ENCODE measurements at places on chromosomes 4 and X.

DNA sequence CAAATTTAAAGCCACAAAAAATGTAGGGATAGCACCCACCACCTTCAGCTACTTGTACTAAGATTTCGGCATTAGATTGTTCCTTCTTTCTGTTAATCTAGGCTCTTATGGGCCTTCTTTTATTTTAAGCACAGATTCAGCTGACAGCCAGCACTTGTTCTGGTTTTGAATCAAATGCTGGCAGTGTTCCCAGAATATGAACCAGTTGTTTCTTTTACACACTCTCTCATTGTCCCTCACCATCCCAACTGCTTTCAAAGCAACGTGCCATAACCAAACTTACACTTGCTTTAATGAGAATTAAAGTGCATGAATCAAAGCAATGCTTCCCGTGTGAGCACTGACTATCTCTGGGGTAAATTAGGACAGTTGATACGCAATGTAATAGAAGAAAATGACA is 744.5 kb upstream of the FAM241A start:
- no peak for DNase-seq

DNA sequence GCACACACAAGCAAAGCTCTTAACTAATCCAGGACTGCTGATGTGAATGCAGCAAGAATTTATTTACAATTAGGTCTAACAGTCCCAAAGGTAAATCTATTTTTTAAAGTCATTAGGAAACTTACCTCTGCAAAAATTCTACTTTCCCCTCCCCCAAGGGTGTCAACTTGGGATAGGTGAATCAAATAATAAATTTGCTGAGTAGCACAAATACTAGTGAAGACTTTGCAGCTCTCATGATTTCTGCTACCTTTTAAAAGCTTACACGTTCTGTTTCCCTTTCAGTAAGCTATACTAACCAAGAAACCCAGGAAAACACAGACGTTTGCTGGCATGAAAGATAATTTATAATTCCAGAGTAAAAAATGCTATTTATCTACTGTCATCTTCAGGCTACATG is 296.6 kb upstream of the SLC7A11 start:
- no peak for DNase-seq

GRCh38 chrX:13893826-13894225 is 76.9 kb upstream of the GPM6B start:
- DNase-seq = no peak

DNA sequence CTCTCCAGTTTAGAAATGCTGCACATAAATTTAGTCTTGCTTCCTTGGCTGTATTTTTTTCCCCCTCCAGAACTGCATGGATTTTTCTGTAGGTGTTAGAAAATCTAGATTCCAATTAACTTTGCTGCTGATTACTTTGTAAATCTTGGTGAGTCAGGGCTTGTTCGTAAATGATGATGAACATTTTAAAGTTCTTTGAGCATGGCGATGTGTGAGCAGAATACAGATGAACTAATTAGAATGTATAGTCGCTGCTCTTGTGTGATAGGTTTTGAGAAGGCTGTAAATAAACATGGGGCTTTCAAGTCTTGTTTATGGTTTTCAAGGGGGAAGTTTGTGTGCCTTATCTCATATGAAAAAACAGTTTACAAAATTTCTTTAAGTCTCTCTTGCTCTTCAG is 23.3 kb downstream of the LIMCH1 start:
- no peak for DNase-seq

DNA sequence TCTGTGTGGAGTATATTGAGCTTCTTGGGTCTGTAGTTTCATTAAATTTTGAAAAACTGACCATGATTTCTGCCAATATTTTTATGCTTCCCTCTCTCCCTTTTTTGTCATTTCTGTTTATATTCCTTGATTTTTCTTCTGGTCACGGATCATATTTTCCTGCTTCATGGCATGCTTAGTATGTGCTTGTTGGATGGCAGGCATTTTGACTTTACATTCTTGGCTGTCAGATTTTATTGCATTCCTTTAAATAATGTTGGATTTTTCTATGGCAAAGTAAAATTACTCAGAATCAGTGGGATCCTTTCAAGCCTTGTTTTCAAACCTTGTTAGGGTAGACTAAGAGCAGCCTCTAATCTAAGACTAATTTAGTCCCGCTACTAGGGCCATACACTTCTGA is 531.8 kb downstream of the IL15 start:
- no peak for DNase-seq

DNA sequence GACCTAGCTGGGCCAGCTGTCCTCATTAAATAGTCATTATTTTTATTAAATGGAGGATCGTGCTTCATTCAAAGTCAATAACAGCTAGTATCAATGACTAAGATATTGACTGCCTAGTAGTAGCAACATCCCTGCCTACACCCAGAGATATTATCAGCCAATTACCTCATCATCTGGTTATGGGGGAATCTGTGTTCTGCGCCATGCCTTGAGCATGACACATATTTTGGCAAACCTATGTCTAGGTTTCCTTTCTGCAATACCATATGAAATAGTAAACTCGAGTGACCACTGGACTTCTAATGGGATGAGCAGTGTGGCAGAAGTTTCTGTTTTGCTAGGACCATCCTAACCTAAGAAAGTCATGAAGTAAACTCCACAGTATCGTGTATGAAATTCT is 50.0 kb upstream of the AADAT start:
- no peak for DNase-seq

DNA sequence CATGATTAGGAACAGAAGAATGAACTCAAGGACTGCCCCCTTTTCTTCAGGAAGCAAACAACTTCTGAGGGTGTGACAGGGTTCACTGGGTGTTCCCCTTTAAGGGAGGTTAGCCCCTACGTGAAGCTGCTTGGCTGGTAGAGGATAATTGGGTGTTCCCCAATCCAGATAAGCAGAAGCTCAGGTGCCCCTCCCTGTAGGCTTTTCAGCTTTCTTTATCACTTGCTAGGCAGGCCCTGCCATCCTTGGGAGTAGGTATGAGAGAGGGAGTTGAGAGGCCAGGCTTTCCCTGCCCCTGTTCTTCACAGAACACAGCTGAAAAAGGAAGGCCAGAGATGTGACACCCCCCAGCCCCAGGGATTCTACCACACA is 44.2 kb downstream of the RTL9 start:
- no peak for DNase-seq

DNA sequence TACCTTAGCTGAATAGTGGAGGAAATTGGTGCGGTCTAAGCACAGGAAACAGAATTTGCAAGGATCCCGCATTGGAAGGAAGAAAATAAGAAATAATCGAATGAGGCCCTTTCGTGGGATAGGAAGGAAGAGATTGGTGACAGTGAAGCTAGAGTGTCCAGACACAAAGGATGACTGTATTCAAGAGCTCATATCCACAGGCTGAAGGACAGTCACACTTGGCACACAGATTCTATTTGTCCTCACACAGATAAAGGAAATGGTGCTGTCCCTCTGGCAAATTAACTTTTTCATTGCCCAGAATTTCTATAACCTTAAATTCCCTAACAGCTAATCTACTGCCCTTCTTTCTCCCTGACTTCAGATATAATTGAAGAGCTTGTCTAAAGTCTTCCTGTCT is 2188.9 kb upstream of the TENM3 start:
- DNase-seq = no peak

DNA sequence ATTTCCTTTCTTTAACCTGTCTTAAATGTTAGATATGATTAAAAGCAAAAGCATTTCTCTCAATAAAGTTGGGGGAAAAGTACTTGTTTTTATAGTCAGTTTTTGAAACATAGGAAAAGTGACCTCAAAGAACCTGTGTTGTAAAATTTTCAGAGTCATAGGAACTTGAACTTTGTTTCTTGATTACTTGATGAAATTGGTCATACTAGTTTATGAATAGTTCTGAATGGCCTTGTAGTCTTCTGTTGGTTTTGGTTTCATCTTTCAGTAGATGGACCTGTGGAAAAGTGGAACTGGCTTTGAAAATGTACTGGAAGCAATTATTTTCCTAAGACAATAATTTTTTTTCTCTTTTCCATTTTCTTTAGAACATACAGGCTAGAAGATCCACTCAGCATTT is 222.2 kb upstream of the NUDT6 start:
- no peak for DNase-seq

DNA sequence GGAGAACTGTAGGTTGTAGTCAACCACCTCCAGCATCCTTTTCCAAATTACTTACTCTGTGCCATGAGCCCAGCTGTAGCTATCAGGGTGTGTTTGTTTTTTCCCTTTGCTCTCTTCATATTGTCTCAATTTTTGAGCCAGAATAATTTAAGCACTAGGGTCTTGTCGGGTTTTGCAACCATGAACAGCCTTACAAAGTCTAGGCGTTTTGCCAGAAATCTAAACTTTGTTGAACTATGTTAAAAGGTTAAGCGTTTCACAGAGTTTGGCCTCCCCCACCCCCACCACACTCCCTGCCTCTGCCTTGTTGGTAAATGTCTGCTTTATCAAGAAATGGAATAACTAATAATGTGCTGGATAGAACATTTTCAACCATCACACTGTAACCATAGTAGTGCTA is 190.6 kb upstream of the TTC29 start:
- no peak for DNase-seq

- no peak for DNase-seq
Measured at GRCh38 chr4:72286185-72286584, 254.4 kb downstream of the NPFFR2 start.

GRCh38 chr4:6573986-6574746 is 823 bp upstream of the MAN2B2 start:
- DNase-seq = no peak

- DNase-seq = no peak
Measured at GRCh38 chrX:134736356-134736755, 78.1 kb upstream of the PLAC1 start.

- DNase-seq = no peak
Measured at GRCh38 chr4:57041020-57041419, 62.3 kb downstream of the POLR2B start.

DNA sequence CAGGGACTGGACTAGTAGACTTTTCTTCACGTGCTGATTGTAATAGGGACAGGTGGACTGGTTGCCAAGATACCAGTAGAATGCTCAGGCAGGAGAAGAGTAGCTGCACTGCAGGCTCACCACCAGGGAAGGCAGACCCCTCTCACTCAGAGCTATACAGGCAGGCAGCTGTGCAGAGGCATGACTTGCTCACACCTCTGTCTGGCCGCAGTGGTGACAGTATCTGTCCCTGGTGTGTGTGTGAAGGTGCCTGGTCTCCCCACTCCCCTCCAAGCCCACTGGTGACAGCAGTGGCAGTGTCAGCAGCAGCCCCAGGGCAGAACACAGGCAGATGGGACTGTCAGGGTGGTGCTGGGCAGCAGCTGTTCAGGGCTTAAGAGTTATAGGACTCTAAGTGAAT is 140.7 kb downstream of the RPS6KA6 start:
- no peak for DNase-seq

DNA sequence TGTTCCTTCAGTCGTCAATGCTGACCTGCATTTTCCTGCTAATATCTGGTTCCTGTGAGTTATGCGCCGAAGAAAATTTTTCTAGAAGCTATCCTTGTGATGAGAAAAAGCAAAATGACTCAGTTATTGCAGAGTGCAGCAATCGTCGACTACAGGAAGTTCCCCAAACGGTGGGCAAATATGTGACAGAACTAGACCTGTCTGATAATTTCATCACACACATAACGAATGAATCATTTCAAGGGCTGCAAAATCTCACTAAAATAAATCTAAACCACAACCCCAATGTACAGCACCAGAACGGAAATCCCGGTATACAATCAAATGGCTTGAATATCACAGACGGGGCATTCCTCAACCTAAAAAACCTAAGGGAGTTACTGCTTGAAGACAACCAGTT is 12.6 kb downstream of the TLR8 start:
- DNase-seq = no peak

DNA sequence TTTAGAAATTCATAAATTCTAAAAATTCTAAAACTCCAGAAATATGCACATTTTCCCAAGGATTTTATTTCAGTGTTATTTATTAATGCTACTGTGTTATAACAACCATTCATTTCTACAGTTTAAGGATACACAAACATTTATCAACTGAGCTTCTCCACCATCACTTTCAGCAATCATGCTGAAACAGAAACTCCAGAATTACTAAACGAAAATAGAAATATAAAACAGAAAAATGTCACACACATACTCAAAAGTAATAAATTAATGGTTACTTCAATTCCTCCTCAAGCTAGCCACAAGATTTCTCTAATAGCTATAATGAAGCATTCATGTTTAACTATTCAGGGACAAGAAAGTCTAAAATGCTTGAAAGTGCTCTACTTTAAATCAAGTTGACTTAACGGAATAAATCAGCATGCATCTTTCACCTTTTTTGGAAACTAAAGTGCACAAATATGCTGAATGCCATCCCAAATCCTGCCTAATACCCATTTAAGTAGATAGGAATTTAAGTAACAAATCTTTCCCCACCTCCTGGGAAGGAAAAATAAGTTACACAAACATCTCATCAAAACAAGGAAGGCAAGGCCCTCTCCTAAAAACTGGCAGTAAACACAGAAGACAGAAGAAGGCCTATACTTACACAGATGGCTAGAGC is 563 bp downstream of the FAM13A start:
- DNase-seq = no peak

DNA sequence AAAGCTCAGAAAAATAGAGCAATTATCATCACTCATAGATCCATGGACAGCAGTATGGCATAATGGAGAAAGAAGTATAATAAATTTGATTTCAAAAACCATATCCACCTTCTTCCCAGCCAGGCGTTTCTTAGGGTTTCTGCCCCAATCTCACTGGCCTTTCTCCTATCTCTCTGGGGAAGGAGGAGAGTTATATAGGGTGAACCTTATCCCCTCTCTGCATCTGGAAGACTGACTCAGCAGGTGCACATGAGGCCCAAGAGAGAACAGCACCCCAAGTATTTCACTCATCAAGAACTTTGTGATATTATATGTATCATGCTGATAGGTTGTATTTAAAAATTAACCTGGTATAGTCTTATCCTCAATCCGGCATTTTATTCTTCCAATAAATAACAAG is 318.8 kb upstream of the RASGEF1B start:
- no peak for DNase-seq

GRCh38 chr4:129362691-129363274 is 266.8 kb downstream of the C4orf33 start:
- no peak for DNase-seq
